ENCODE measurements at places on chromosomes 1 and 21.

- no peak for DNase-seq
Observed at GRCh38 chr1:7196036-7196911, 411.0 kb downstream of the CAMTA1 start.

DNA sequence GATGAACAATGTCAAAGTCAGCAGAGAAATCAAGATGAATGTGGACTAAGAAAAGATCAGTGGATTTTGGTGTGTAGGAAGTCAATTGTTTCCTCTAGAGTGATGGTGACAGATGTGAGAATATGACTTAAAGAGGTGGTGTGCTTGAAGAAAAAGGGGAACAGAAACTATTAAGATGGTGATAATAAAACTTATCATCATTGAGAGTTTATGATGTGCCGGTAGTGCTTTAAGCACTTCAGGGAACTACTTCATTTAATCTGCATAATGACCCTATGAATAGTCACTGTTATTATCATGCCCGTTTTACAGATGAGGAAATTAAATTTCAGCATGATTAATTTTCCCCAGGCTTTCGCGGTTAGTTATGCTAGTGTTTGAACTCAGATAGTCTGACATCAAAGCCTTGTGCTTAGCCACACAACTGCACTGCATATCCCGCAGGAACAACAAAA lies 246.9 kb upstream of the LRRC7 start:
- DNase-seq: no peak

GRCh38 chr1:19648689-19649088 lies 4.6 kb downstream of the NBL1 start:
- no peak for DNase-seq

DNA sequence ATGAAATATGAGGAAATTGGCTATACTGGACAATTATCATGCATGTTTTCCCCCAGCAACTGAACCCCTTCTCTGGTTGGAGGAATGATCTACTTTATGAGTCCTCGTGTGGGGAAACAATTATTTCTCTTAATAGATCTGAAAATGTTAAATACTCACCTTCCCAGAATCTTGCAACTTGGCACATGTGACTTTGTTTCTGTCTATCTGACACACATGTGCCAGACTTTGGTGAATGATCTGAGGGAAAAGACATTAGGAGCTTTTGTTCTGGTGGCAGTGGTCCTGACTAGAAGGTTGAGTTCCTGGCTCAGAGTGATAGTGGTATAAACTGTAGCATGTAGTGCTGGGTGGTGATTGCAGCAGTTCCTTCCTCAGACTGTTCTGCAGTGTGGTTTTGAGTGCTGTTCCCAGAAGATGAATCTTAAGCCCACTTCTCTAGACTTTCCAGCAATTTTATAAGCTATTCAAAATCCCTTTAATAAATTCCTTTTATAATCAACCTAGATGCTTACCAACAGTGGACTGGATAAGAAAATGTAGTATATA lies 59.3 kb upstream of the B3GALNT2 start:
- no peak for DNase-seq

GRCh38 chr1:179767996-179768395 lies 24.9 kb downstream of the FAM163A start:
- no peak for DNase-seq

DNA sequence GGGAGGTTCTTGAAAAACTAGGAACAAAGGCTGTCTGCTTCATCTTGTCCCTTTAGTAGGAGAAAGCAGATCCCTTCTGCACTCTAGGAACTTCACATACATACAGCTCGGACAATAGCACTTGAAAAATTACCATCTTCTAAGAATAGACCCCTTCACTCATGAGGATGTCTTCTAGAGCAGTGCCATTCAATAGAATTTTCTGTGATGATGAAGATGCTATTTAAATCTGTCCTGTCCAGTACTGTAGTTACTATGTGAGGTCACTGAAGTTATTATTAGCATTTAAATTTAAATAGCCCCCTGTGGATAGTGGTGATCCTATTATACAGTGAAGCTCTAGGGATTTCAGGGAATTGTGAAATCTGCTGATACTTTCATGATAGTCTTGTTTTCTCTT lies 46.4 kb upstream of the RAB3GAP2 start:
- DNase-seq: no peak

- no peak for DNase-seq
Observed at GRCh38 chr1:47229031-47229885, 2.8 kb downstream of the TAL1 start.

GRCh38 chr1:233331676-233332519 lies 4.4 kb downstream of the MAP3K21 start:
- no peak for DNase-seq

GRCh38 chr1:230735447-230735846 lies 11.7 kb upstream of the CAPN9 start:
- no peak for DNase-seq
